Stimulated activated CD4-positive, alpha-beta T cell treated with anti-CD3 and anti-CD28 coated beads, Interleukin-4, amount 100 ng/mL, for 4 hours (primary cell): ENCODE measurements at places on chromosomes 4 and X.

DNA sequence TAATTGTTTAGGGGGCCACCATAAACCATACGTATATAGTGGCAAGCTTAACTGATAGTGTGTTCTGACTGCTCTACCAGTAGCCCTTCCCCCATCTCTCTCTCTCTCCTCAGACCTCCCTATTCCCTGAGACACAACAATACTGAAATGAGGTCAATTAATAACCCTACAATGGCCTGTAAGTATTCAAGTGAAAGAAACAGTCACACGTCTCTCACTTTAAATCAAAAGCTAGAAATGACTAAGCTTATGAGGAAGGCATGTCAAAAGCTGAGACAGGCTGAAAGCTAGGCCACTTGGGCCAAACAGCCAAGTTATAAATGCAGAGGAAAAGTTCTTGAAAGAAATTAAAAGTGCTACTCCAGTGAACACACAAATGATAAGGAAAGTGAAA lies 78.0 kb downstream of the PRDM5 start:
- no peak for DNase-seq

DNA sequence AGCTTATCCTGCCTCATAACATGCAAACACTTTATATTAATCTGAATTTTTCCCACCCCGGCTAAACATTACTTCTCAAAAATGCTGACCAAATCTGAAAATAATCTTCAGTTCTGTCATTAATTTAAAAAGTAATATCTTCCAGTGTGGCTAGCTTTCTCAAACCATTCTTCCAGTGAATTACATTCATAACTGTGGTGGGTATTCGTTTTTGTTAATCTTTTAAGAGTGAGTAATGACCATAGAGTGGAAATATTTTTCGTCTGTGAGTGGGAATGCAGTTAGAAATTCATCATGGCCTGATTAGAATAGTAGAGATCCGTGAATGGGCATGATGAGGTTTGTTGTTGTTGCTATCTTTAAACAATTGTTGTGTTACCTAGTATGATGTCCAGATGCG lies 138.6 kb upstream of the SFRP2 start:
- no peak for DNase-seq

DNA sequence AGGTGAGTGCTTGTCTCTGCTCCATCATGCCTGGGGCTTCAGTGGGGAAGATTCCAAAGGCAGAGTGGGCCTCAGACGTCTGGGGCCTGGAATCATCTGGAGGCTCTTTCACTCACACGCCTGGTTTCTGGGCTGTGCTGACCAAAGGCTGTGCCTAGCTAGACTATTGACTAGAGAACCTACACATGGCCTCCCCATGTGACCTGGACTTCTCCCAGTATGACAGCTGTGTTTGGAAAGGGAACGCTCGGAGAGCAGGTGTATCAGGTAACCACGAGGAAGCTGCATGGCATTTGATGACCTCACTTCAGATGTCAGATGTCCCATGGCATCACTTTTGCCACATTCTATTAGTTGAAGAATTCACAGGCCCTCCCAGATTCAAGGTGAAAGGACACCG lies 51.0 kb downstream of the ADGRL3 start:
- DNase-seq = no peak

DNA sequence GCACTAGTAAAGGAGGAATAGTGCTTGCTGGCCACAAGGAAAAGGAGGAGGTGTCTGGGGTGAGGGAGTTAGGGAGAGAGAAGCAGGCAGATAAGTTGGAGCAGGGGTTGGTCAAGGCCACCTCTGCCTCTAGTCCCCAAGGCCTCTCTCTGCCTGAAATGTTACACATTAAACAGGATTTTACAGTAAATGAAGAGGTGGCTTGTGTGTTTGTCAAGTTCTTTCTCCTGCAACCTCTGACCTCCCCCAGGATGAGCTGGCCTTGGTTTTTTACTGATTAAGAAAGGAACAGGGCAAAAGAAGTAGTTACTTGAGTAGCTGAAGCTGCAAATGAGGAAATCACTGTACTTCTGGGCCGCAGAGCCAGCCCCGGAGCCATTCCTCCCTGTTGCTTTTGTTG lies 2.0 kb downstream of the GJB1 start:
- no peak for DNase-seq

DNA sequence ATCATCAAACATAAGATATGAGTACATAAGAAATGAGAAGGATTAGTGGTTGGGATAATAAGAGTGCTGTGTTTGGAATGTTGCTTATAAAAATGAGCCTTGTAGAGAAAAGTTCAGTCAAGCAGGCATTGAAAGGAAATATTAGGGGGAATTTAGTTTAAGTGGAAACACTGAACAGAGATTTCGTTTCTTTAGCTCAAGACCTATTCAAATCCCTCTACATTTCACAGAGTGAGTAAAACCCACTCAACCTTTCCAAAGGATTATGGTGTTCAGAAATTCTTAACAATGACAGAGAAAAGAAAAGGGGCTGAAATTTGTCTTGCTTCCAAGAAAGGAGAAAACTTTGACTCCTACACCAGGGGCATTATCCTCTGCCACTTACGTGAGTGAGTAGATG lies 1072.4 kb upstream of the LCORL start:
- DNase-seq = no peak

DNA sequence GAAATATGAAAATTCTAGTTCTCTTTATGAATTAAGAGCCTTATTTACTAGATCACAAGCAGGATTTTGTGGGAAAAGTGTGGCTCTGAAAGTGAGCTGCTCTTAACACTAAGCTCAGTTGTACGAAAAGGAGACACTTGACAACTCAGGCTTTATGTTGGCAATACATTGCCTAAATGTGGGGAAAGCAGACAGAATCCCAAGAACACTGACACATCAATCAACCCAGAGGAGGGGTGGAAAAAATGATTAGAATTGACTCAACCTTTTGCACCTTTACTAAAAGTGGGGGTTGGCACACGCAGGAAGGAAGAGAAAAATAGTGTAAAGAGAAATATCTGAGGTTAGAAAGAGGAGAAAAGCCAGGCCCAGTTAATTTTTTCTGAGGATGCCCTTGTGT lies 61.6 kb downstream of the CHST7 start:
- DNase-seq = no peak

DNA sequence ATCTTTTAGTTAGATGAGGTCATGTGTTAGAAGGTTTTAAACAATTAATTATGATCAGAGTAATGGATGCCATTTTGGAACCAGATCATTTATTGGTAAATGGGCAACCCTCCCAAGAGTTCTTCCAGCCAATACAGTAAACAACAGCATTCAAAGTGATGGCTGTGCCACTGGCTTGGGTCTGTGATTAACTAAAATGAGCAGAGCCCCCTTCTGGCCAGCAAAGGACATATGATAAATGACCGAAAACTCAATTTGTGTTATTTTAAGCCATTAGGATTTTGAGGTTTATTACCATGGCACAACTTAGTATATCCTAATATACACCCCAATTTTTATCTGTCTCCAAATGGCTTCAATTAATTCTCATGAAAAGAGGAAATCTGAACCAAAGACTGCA lies 90.8 kb upstream of the NPFFR2 start:
- no peak for DNase-seq

- no peak for DNase-seq
These were observed 191.7 kb downstream of the TLL1 start for GRCh38 chr4:166064721-166065120.

- DNase-seq = no peak
These were observed 1.1 kb upstream of the ABLIM2 start for GRCh38 chr4:8159537-8160232.

GRCh38 chr4:1377606-1378261 lies 28.5 kb downstream of the NKX1-1 start:
- no peak for DNase-seq

- DNase-seq = no peak
These were observed 211.6 kb upstream of the TAPT1 start for GRCh38 chr4:16437836-16438235.

- no peak for DNase-seq
These were observed 1.7 kb downstream of the SLC2A9 start for GRCh38 chr4:10019521-10020051.

DNA sequence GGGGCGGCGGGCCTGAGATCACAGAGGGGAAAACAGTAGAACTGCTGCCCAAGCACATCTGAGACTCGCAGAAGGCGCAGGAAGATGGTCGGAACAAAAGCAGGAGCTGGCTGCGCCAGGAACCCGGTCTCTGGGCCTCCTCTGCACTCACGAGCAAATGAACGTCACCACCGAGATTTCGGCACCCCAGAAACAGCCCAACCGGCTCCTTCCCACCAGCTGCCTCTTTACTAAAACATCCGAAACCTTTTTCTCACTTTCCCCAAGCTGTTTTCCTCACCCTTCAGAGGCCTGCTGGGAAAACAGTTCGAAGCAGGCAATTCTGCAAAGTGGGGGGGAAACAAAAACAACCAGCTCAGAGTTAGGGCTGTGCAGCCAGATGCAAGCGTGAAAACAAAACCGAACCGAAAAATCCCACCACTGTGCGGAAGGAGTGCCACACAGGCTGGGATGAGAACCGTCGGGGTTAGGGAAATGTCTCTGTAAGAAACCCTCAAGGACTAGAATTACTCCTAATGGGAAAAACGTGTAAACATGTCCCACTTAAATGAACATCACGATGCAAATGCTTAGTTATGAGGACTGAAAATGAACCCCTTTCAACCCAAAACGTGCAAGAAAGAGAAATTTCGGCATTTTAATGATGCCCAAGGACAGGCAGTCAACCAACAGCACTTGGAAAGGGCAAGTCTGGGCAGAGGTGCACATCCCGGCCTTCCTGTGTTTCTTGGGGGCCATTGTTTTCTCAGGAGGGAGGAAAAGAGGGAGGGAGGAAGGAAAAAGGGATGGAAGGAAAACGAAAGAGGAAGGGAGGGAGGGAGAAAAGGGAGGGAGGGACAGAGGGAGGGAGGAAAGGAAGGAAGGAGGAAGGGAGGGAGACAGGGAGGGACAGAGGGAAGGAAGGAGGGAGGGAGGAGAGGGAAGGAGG lies 15.8 kb downstream of the DHRSX start:
- DNase-seq = no peak

DNA sequence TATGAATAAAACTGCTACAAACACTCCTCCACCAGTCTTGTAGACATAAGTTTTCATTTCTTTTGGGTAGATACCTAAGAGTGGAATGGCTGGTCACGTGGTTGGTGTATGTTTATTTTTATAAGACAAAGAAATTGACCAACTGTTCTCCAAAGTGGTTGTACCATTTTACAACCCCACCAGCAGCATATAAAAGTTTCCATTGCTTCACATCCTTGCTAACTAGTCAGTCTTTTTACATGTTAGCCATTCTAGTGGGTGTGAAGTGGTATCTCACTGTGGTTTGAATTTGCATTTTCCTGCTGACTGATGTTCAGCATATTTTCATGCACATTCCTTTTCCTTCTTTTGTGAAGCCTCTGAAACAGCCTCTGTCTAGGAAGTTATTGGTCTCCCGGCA lies 76.2 kb upstream of the ADGRG2 start:
- no peak for DNase-seq

DNA sequence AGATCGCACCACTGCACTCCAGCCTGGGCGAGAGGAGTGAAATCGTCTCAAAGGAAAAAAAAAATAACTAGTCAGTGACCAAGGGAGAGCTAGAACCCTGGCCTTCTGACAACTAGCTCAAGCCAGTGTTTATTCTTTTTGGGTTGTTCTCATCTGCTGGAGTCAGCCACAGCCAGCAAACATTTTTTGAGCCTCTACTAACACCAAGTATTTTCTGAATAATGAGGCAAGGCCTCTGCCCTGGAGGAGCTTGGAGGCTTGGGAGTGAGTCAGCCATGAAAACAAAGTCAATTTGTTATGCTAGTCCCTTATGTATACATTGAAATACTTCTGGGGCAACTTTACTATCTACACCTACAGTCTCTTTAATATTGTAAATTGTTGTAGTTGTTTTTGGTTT lies 46.5 kb downstream of the TMA16 start:
- DNase-seq = no peak

DNA sequence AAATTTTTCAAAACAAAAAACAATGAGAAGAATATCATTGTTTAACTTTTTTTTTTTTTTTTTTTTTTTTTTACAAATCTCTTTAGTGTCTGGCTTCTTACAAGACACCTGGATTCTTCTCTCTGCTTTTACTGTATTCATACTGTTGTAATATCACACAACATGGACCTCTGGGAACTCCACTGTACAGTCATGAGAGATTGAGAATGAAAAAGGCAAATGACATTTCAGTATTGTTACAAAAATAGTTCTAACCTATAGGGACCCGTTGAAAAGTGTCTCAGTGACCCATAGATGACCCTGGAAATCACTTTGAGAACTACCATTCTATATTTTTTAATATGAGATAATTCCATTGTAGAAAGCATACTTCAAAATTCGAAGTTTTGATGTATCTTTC lies 124.4 kb downstream of the SLIT2 start:
- DNase-seq = no peak

DNA sequence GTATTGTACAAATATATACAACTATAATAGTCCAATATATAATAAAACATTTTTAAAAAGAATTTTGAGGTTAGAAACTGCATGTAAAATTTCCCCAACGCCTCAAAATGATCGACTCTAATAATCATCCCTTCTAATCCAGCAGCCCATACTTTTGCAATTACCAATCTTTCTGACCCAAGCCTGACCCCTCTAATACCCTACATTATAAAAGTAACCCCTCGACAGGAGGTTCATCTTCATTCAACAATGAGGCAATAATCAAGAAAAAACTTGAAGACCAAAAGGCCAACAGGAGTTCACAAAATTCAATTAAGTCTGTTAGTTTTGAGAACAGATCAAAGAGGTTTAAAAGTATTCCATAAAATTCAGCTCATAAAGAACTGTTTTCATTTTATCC lies 393.5 kb downstream of the GPM6A start:
- DNase-seq = no peak
